ENCODE measurements at places on chromosomes 7 and 10.

DNA sequence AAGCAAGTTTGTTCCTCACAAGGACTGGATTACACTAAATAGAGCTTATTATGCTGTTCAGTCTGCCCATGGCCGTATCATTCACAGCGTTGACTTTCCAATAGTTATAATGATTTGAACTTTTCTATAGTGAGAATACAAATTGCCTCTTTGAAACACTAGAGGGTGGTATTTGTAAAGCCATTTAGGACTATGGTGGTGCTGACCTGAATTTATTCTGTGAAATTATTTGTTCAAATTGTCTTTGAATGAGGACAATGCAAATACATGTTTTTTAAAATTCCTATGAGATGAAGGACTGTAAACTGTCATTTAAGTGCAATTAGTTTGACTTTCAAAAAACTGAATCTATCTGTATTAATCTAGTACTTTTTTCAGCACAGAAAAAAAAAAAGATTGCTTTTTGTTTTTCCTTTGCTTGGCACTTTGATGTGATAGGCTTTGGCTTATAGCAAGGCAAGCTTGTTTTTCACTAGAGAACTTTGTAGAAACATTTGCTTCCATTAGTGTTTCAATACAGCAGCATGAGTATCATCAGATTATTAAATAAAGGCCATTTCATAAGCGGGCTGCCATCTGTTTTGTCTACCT is 122.7 kb upstream of the TMEM229A start:
- DNase-seq, result peak; percentile 49

DNA sequence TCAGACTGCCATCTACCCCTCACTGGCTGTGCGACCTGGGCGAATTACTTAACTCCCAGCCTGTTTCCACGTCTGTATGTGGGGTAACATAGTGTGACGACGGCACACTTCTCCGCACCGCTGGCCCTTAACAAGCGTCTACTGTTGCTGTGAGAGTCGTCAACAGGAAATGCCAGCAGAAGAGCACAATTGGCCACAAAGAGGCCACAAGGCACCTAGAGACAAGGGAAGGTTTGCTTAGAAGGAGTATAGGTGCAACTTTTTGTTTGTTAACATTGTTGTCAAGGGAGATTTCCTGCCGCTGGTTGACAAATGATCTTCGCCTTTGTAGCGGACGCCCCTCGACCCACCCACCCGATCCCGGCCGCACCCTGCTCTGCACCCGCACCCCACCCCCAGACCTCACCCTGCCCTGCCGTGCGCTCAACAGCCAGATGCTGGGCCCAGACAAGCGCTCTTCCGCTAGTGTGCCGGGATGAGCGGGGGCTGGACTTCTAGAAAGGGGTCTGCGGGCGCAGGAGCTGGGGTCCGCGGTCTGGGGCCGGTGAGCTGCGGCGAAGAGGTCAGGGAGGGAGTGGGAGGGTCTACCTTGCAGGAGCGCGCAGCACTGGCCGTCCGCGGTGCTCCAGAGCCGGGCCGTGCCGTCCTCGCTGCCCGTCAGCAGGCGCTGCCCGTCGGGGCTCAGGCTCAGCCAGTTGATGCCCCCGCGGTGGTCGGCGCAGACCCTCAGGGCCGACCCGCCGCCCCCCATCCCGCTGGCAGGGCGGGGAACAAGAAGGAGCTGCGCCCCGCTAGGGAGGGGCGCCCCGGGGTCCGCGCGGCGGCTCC is 785 bp downstream of the WDR86 start:
- no peak for DNase-seq

GRCh38 chr10:93894516-93895378 is 969 bp downstream of the SLC35G1 start:
- no peak for DNase-seq

DNA sequence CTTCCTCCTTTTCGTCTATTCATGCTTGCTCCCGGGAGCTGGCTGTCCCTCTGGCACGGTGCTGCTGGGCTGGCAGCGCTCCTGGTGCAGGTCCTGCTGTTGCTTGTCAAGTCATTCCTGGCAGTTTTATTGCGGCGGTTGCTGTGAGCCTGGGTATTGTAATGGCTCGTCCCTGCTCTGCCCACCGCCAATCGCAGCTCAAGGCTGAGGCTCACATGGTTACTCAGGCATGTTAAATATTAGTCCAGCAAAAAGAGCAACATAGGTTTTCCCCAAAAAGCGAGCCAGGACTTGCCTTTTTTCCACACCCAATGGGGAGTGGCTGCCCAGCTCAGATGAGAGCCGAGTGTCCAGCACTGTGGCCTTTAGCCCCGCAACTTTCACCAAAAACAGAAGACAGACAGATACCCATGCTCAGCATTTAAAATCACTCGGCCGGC is 492.9 kb upstream of the FOXK1 start:
- DNase-seq, result peak; percentile 64

GRCh38 chr10:48274636-48275035 is at the start of gene FRMPD2:
FRMPD2 (minus strand) TSS chr10:48274696; CDS start chr10:48274567, 129 bp downstream.
- no peak for DNase-seq

DNA sequence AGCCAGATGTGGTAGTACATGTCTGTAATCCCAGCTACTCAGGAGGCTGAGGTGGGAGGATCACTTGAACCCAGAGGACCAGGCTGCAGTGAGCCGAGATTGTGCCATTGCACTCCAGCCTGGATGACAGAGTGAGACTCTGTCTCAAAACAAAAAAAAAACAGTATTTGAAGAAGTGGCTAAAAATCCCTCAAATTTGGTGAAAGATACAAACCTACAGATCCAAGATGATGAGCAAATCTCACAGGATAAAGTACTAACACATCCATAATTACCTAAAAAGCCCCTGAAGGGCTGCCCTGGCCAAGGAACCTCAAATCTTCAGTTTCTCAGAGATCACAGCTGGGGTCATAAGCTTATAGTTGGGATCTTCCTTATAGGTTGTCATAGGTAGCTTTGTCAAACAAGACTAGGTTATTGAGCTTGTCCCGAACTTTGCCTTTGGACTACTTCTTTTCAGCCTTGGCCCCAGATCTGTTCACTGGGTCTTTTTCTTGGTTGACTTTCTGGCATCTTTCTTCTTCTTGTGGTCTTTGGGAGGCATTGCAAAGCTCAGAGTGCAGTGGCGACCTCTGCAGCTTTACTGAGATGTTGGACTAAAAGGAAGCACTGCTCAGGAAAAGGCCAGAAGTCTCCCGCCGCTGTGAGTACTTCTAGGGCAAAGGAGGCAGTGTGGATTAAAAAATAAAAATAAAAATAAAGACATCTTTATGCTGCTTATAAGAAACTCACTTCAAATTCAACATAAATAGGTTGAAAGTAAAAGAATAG is 28.6 kb upstream of the SAR1A start:
- DNase-seq, result no peak
